ENCODE measurements at places on chromosomes 3 and 15. TPM values are rescaled to one million over a fixed set of nuclear protein-coding genes. Genes with fewer than 3 reads are reported as not detected.

DNA sequence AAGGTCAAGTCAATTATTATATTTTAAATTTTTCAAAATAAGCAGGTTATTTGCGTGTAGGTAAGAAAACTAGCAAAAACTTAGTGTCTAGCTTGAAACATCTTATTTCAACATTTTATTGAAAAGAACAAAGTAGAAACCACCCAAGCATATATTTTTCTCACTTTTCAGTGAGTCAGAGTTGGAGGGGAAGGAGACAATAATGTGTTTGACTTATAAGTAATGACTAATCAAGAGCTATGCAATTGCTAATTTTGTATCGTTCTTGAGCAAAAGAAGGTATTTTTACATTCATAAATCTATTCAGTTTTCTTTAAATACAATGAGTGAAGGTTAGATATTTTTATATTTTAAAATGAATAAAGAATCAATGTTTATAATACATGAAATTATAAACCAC, 54.4 kb upstream of the P2RY1 start:
- no peaks in the 10 kb centered on the region for H3K4me1 ChIP-seq
- H3K36me3 ChIP-seq, result no peaks in the 10 kb centered on the region
- peaks cover 1% of the 10 kb centered on the region for H3K27me3 ChIP-seq
- H3K27ac ChIP-seq, result no peak overlapping the region

DNA sequence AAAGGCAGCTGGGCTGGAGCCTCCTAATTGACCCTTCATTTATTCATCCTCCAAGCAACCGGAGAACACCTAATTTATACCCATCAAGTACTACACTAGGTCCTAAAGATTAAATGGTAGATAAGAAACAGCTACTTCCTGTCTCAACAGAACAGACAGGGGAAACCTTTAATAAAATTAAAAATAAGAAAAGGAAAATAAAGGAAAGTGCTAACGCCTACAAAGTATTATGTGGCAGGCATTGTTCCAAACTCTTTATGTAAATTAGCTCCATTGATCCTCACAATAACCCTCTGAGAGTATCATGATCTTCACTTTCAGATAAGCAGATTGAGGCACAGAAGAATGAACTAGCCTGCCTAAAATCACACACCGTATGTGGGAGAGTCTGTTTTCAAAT, 139.5 kb downstream of the CNTN6 start:
- no peak for DNase-seq
- H3K27ac ChIP-seq, result no peak overlapping the region
- H3K4me1 ChIP-seq, result no peaks in the 10 kb centered on the region
- H3K27me3 ChIP-seq, result no peaks in the 10 kb centered on the region
- no peaks in the 10 kb centered on the region for H3K36me3 ChIP-seq
- H3K4me3 ChIP-seq, result no peak overlapping the region

DNA sequence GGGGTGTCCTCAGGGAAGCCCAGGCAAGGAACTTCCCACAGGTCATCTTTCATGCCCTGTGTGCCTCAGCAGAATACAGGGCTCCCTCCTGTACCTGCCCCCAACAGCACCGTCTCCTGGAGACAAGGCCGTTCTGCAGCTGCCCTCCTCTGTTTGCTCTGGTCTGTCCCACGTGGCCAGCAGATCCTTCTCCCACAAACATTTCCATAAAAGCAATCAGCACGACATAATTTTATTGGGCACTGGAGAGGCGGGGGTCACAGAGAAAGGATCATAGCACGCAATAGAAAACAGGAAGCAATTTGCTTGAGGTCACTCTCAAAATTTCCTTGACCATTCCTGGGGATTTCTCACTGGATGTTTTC, 29.4 kb downstream of the STARD5 start:
- peak overlapping the region; percentile 98 for H3K4me3 ChIP-seq
- DNase-seq, result peak; percentile 49
- peaks cover 64% of the 10 kb centered on the region for H3K4me1 ChIP-seq
- peaks cover 49% of the 10 kb centered on the region for H3K36me3 ChIP-seq
- H3K27ac ChIP-seq, result peak overlapping the region; percentile 98
- no peaks in the 10 kb centered on the region for H3K27me3 ChIP-seq

GRCh38 chr3:45311327-45311726, 77.0 kb upstream of the LARS2 start:
- H3K4me1 ChIP-seq, result no peaks in the 10 kb centered on the region
- H3K4me3 ChIP-seq, result no peak overlapping the region
- H3K36me3 ChIP-seq, result no peaks in the 10 kb centered on the region
- no peak overlapping the region for H3K27ac ChIP-seq

GRCh38 chr15:91891788-91892345, 38.4 kb downstream of the SLCO3A1 start:
- no peak overlapping the region for H3K27ac ChIP-seq
- no peak overlapping the region for H3K4me3 ChIP-seq
- no peaks in the 10 kb centered on the region for H3K27me3 ChIP-seq
- DNase-seq, result no peak
- H3K36me3 ChIP-seq, result peaks cover 7% of the 10 kb centered on the region

DNA sequence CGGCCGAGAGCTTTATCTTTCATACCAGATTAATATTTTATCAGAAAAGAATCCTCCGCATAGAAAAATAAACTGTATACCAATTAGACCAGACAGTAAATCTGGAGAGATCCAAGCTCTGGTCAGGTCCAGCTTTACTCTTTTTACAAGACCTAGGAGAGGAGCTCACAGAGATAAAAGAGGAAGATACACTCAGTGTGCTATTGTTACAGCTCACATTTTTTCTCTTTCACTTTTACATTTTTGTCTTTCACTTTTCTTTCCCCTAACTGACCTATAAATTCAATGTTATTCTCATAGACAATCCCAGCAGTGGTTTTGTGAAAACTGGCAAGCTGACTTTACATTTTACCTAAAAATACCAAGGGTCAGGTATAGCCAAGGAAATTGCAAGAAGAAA, 55.8 kb downstream of the GUCA1C start:
- peak overlapping the region; percentile 63 for H3K27ac ChIP-seq
- DNase-seq, result no peak
- no peak overlapping the region for H3K4me3 ChIP-seq
- H3K4me1 ChIP-seq, result peaks cover 38% of the 10 kb centered on the region

- H3K4me1 ChIP-seq, result no peaks in the 10 kb centered on the region
- no peak overlapping the region for H3K27ac ChIP-seq
- H3K4me3 ChIP-seq, result no peak overlapping the region
- no peak for DNase-seq
- H3K36me3 ChIP-seq, result no peaks in the 10 kb centered on the region
Observed at GRCh38 chr3:19046440-19046839, 101.9 kb upstream of the KCNH8 start.

DNA sequence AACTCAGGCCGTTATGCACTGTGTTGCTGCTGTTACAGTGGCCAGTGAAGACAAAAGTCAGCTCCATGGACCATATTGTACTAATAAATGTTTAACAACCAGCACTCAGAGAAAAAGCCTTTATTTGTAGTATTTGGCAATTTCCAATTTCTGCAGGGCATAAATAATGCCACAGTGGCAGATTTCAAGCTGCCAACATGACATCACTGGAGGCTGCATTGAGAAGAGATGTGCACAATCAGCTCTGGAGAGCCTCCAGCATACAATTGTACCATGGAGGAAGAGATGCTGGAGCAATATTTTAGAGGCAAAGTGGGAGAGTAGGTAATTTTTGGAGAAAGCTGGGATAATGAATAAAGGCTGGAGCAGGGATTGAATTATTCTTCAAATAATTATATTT, 9.7 kb upstream of the ALCAM start:
- H3K36me3 ChIP-seq, result no peaks in the 10 kb centered on the region
- no peak overlapping the region for H3K4me3 ChIP-seq
- H3K27ac ChIP-seq, result no peak overlapping the region
- peaks cover 40% of the 10 kb centered on the region for H3K27me3 ChIP-seq
- no peak for DNase-seq

Gene CNTN6
- not detected for total RNA-seq

Gene HRG
- not detected for total RNA-seq

Gene CD200R1
- 1.8 TPM for total RNA-seq

All from activated CD8-positive, alpha-beta T cell treated with anti-CD3 and anti-CD28 coated beads for 36 hours (primary cell).